ENCODE measurements at places on chromosomes 11 and 22.

- no peak for DNase-seq
Observed at GRCh38 chr11:39780131-39780530, 1679.3 kb downstream of the LRRC4C start.

GRCh38 chr11:120694726-120695125 is 183.2 kb downstream of the GRIK4 start:
- DNase-seq = no peak

GRCh38 chr11:108793138-108793537 is 128.3 kb downstream of the DDX10 start:
- no peak for DNase-seq

DNA sequence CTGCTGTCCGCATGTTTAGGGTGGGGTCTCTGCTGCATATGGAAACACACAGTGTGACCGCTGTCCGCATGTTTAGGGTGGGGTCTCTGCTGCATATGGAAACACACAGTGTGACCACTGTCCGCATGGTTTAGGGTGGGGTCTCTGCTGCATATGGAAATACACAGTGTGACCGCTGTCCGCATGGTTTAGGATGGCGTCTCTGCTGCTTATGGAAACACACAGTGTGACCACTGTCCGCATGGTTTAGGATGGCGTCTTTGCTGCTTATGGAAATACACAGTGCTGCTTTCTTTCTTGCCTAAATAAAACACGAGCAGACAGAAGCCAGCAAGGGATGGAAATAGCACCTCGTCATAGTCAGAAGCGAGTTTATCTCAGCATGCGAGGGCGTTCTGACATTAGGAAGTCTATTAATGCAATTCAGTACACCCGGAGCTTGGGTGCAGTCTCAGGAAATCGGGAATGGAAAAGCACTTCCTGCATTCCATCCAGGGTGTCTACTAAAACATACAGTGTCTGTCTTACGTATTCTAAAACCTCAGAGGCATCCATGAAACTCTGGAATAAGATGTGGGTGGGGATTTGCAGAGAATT is 32.6 kb upstream of the TOLLIP start:
- DNase-seq = no peak

DNA sequence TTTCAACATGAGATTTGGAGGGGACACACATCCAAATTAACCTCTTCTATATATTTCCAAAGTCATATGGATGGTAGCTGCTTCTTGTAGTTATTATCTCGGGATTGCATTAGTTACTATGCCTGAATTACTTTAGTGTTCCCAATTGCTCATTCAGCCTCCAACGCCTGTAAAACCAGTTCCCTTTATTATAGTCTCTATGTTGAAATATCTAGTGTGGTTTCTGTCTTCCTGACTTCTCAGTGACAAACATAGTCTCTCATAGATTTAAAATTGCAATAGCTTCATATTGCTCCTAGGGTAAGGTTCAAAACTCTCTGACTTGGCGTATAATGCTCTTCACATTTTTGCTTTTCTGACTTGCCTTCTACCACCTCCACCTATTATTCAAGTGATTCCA is 366.4 kb downstream of the CASP12 start:
- DNase-seq = no peak

DNA sequence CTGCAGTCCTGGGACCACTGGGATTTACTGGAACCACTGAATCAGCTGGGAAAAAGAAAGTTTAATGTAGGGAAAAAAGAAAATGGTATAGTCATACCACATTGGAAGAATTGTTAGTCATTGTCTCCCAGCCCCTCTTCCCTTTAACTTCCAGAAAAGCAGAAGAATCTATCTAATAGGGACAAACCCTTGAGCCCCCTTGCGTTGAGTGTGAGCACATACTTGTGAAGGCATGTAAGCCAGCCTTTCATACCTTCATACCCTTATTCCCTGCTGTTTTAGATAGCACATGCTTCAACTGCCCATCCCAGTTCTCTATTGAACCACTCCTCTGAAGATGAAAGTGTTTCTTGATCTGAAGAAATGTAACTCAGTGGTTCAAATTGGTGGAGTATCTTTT is 6.6 kb downstream of the TREH start:
- DNase-seq = no peak

- no peak for DNase-seq
Observed at GRCh38 chr11:116742104-116742503, 30.7 kb downstream of the BUD13 start.

All from CD4-positive, alpha-beta T cell treated with Interleukin-4 for 4 hours (primary cell).